ENCODE measurements at places on chromosomes 5 and 9. TPM values are rescaled to one million over a fixed set of nuclear protein-coding genes. Genes with fewer than 3 reads are reported as not detected.

Gene LCN15
- 0.61 TPM for total RNA-seq

Gene TEK
- total RNA-seq: 35.8 TPM

Gene NUTM2G
- total RNA-seq: 0.25 TPM

Gene SVEP1
- total RNA-seq: 0.36 TPM

Gene CD74
- 48.6 TPM for total RNA-seq

Gene PCYOX1L
- 7.9 TPM for total RNA-seq

Gene PDZD2
- 6.8 TPM for total RNA-seq

Gene TRIM7
- 0.47 TPM for total RNA-seq
